AG09319 (cell line): ENCODE measurements at places on chromosomes 1 and 21.

GRCh38 chr1:55081905-55082296 is 42.6 kb downstream of the PCSK9 start:
- no peak for DNase-seq

DNA sequence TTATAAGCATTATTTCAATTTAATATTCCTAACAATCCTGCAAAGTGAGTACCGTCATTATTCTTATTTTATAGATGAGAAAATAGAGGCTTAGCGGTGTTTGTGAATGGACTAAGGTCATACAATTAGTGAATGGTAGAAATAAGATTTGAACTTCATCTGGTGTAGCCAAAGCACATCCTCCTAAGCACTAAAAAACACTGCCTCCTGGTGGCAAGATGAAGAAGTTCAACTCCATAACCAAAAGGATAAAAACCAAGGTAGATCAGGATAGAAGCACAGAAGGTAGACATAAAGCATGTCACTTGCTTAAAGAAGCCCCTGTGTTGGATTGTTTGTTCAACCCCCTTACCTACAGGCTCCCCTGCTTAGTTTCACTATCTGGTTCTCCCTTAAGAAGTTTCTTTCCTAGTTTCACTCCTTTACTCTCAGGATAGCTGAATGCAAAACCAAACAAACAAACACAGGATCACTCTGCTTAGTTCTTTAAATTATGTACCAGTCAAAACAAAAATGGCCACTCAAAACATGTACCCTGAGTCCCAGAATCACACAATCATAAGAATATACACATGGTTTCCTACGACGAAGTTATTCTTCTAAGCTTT is 12.7 kb upstream of the AIM2 start:
- DNase-seq = no peak

DNA sequence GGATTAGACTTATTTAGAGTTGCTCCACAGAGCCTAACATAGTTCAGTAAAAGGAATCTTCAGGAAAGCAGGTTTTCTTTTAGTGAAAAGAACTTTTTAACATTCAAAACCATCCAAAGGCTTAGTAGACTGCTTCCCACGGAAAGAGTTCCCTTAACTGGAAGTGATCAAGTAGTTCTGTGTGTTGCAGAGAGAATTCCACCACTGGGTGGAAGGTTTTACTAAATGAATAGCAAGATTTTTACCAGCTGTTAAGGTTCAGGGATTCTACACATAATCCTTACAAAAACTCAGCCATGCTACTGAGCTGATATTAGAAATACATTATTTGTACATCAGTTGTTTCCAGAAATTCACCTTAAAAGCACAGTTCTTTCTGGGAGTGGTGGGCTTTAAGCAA is 119.7 kb downstream of the GDAP2 start:
- no peak for DNase-seq

DNA sequence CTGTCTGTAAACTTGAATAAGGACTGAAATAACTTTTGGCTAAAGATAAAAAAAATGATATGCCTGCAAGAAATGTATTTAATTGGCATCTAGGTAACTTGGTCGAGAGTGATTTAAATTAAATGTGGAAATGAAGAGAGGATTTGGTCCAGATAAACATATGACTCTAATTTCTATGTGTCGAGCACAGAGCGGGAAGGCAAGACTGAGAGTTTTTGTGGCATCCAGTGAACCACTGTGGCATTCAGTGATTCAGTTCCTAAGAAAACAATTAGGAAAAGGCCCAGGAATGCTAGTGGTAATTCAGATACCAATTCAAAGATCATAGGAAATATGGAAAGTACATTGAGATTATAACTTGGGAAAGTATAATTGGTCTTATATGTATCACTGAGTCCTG is 39.6 kb downstream of the PDE4B start:
- no peak for DNase-seq

DNA sequence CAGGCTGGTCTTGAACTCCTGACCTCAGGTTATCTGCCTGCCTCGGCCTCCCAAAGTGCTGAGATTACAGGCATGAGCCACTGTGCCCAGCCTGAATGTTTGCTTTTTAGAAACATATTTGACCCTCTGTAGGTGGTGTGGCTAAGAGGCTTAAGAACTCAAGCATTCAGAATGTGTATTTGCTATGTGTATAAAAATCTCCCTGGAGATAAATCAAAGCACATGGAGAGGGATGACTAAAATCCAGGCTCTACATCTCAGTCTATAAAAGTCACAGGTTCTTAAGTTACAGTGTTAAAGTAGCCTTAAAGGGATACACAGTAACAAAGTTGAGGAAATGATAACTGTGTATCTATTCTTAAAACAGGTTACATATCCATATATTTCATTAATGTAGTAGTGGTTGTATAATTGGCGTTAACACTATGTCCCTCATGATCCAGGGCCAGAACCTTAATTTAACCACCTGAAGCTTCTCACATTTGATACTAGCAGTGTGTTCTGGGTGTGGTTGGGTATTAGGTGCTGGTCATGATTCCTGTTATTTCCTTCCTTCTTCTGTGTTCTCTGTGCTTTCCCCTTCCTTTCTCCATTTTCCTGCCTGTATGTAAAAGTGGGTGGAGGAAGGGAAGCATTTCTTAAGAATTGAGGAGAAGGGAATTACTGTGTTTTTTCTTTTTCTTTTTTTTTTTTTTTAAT is 16.2 kb downstream of the GIPC2 start:
- peak; percentile 79 for DNase-seq

DNA sequence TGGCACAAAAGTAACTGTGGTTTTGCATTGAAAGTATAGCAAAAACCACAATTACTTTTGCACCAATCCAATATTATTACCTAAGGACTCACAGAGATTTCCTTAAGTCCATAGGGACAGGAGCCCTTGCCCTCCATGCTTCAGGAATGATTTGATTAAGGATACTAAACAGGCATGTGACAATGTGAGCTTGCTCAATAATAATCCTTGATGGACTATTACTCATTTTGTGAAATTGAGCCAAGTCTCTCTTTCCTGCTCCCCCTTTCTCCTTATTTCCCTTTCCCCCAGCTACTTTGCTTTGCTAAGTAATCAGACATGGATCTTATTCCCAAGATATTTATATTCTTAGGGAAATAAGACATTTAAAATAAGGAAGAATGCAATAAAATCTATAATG is 21.6 kb upstream of the RGL1 start:
- no peak for DNase-seq

DNA sequence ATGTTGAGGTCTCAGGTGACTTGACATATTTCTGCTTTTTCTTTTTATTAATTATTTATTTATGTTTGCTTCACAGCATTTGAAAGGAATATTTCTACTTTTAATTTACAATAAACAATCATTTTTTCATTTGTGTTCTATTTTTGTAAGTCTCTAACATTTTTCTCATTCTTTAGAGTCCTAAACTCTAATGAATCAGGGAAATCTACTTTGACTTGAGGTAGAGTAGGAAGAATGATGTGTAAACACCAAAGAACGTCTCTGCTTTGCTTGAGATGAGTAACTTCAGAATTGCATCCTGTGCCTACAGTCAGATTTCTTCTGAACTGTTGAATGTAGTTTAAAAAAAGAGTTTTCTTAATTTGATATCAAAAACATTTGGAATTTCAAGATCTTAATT is 65.2 kb downstream of the CNST start:
- peak; percentile 18 for DNase-seq

DNA sequence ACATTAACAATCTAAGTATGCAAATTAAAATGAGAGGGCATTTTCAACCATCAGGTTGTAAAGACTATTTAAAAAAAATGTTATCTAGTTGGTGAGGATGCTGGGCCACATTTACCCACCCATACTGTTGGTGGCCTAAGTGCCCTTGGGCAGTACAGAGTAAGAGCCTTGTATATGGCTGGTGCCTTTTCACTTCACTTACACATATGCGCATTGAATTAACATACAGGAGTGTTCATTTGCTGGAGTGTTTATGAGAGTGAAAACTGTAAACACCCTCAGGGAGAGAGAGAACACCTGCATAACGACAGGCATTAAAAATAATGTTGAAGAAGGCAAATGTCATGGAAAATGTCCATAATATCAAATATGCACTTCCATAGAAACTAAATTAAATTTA is 427.1 kb downstream of the PCP4 start:
- no peak for DNase-seq

GRCh38 chr1:42145764-42146625 is 7.2 kb upstream of the GUCA2B start:
- DNase-seq = no peak

DNA sequence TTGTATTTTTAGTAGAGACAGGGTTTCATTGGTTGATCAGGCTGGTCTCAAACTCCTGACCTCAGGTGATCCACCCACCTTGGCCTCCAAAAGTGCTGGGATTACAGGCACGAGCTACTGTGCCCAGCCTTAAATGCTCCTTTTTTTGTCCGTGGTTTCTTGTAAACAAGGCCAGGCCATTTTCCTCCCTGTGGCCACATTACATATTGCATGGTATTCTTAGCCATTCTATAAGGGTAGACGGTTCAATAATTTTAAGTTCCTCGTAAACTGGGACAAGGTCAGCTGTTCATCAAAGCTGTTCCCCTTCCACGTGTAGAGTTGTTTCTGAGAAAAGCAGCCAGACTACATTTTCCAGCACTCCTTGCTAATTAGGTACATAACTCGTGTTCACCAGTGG is 10.3 kb upstream of the LUZP1 start:
- no peak for DNase-seq

GRCh38 chr21:36035381-36035791 is 24.9 kb downstream of the SETD4 start:
- no peak for DNase-seq

- DNase-seq = no peak
Measured at GRCh38 chr1:99003581-99004253, 944 bp downstream of the PLPPR5 start.

DNA sequence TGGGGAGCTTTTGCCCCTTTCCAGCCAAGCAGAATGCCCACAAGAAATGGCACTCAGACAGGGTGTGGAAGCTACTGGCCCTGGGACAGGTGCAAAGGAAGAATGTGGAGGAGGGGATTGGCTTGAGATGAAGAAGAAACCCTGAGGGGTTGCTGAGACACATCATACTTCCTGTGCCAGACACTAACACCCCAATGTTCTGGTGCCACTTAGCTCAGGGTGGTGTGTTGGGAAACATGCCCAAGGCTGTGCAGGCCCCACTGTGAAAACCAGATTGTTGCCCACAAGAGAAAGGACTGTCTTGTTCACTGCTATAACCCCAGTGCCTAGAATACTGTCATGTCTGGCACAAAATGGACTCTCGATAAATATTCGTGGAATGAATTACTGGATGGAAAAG is 9.9 kb upstream of the PAQR6 start:
- no peak for DNase-seq

GRCh38 chr1:218584418-218585155 is 239.5 kb downstream of the TGFB2 start:
- DNase-seq = no peak

DNA sequence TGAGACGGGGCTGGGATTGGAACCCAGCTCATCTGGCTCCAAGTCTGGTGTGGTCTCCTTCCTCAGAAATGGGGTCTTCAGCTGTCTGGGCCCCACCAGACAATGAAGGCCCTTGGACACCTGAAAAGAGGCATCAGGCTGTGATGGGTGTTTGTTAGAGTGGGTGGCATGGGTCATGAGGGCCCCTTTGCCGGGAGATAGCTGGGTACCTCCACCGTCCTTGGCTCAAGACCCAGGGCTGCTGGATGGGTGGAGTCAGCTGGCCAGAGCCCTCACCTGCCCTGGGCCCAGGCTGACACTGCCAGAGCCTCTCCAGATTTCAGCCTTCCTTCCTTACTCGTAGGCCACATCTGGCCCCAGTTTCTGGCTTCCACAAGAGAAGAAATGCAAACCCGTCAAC is 13.4 kb upstream of the TTC22 start:
- no peak for DNase-seq

- DNase-seq = no peak
Measured at GRCh38 chr1:213982672-213983492, 4.9 kb upstream of the PROX1 start.

DNA sequence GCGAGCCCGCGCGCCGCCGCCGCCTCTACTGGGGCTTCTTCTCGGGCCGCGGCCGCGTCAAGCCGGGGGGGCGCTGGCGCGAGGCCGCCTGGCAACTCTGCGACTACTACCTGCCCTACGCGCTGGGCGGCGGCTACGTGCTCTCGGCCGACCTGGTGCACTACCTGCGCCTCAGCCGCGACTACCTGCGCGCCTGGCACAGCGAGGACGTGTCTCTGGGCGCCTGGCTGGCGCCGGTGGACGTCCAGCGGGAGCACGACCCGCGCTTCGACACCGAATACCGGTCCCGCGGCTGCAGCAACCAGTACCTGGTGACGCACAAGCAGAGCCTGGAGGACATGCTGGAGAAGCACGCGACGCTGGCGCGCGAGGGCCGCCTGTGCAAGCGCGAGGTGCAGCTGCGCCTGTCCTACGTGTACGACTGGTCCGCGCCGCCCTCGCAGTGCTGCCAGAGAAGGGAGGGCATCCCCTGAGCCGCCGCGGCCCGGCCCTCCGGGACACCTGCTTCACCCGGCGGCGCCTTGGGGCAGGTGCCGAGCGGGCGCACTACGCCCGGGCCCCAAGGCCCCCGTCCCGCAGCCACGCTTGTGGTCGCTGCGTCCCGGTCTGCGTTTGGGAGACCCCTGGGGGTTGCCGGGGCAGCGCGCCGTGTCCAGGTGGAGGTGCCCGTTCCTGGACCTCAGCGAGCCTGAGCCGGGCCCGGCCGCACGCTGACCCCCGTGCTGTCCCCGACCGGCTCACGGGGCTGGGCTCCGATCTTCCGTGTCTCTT is 944 bp downstream of the B3GALT6 start:
- no peak for DNase-seq

DNA sequence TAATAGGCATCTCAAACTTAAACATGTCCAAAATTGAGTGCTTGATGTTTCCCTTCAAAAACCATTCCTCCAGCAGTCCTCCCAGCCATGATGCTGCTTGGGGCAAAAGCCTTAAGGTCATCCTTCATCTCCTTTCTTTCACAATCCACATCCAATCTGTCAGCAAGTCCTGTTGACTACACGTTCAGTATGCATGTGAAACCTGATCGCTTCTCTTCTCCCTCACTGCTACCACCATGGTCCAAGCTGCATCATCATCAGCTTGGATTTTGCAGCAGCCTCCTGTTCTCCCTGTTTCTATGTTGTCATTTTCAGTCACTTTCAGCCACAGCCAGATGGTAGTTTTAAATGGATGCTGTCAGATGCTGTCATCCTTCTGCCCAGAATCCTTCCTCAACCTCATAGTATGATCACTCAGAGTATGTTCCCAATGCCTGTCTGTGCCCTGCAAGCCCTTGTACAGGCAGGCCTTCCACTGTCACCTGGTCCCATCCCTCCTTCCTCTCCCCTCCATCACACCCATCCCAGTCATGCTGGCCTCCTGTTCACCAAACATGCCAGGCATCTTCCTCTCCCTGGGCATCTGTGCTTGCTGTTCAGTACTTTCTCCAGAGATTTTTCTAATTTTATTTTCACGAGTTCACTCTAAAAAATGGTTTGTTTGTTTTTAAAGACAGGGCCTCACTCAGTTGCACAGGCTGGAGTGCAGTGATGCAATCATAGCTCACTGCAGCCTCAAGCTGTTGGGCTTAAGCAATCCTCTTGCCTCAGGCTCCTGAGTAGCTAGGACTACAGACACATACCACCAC is 66.0 kb downstream of the SYDE2 start:
- no peak for DNase-seq

GRCh38 chr1:203058676-203058935 is 27.2 kb downstream of the MYOG start:
- no peak for DNase-seq
